IPS DF 6.9 (cell line): ENCODE measurements at places on chromosomes 5 and 9.

- no peak for DNase-seq
Measured at GRCh38 chr5:120479066-120479465, 15.0 kb downstream of the PRR16 start.

- DNase-seq, result no peak
Measured at GRCh38 chr9:79807971-79808370, 236.2 kb downstream of the TLE4 start.

DNA sequence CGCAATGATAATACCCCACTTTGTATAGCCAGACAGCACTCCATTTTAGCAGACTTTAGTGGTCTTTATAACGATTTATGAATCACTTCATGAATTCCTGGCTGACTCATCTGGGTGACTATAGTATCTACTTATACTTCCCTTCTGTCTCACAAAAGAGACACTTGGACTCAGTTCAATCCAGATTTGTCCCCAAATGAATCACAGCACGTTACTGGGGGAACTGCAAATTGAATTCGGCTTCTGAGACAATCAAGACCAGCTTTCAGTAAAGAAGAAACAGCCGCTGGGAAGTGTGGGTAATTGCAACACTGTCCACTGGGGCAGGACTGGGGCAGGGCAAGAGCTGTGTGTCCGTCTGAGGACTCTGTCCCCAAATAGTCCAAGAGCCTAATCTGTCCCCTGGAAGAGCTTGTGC is 337.3 kb upstream of the RFX3 start:
- DNase-seq, result no peak

DNA sequence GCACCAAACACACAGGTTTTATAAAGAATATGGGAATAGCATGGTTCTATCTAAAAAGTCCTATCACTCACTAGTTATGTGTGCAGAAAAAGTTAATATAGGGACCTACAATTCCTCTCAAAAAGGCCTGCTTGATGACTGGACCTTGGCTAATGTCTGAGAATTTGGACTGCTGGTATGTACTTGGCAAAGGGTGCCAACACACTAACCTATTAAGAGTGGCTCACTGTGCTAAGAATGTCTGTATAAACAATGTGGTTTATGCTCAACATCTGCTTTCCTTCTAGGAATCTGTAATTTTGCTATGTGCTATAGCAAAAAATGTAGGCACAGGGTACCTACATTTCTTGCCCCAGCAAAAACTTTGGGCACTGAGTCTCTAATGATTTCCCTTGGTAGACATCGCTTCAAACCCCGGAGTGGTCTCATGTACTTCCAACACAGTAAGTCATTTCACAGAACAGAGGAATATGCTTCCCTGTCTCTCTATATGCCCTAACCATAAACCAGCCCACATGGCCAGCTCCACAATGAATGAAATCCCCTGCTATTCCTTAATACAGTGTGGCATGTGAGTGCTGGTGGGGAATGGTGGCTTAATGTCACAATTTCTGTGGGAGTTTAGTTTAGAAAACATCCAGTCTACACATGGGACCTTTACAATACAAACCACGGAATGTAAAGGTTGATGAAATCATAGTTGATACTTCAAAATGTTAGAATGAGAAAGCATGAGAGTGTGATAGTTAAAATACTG is 101.7 kb downstream of the UBAP2 start:
- DNase-seq, result no peak

DNA sequence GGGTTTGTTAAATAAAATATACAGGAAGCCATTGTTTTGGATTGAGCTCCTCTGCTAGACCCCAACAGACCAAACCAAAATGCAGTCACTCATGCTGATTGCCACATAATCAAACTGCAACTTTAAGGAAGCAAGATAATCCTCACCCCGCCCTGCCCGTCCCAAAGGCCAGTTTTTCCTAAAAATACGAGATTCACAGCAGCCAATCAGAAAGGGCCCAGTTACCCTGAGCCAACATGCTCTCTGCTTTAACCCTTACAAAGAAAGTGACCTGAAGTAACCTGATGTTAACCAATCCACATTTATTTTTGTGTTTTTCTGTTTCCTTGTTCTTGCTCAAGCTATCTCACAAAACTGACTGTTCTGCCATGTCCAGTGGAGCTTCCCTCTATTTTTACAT is 21.5 kb upstream of the RNF20 start:
- no peak for DNase-seq

DNA sequence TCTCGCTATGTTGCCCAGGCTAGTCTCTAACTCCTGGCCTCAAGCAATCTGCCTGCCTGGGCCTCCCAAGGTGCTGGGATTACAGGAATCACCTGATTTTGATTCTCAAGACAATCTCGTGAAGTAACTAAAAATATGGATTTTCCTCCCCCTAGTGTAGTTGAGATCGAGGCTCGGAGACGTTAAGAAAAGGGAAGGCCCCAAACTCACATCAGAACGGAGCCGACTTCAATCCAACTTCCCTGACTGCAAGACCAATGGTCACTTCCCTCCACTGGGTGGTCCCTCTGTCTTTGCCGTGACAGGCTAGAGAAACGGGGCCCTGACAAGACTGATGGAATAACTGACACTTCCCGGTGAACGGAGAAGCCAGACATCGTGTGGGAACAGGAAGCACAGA is 28.3 kb downstream of the BARHL1 start:
- no peak for DNase-seq

DNA sequence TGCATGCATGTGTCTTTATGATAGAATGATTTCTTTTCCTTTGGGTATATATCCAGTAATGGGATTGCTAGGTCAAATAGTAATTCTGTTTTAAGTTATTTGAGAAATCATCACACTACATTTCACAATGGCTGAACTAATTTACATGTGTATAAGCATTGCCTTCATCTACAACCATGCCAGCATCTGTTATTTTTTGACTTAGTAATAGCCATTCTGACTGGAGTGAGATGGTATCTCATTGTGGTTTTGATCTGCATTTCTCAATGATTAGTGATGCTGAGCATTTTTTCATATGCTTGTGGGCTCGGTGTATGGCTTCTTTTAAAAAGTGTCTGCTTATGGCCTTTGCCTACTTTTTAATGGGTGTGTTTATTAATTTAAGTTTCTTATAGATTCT is 102.3 kb upstream of the CCDC112 start:
- no peak for DNase-seq

DNA sequence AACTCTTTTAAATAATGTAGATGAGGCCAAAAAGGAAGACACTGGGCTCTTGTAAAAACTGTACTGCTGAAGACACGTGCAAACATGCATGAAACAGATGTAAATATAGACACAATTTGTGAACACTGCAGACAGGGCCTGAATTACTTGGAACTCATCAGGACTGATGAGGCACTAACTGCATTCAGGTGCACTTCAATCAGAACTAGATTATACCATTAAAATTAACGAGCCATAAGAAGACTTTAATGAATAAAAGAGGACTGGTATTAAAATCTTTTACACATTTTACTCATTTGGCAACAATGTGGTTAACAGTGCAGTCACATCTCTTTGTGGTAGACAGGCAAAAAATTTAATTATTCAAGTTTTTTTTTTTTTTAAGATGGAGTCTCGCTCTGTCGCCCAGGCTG is 13.4 kb upstream of the ZCCHC9 start:
- DNase-seq, result no peak
